ENCODE measurements at places on chromosomes 4 and X.

GRCh38 chrX:87518504-87518903, 902 bp downstream of the KLHL4 start:
- DNase-seq = no peak

- no peak for DNase-seq
Measured at GRCh38 chrX:3052860-3053259, 11.6 kb downstream of the ARSF start.

DNA sequence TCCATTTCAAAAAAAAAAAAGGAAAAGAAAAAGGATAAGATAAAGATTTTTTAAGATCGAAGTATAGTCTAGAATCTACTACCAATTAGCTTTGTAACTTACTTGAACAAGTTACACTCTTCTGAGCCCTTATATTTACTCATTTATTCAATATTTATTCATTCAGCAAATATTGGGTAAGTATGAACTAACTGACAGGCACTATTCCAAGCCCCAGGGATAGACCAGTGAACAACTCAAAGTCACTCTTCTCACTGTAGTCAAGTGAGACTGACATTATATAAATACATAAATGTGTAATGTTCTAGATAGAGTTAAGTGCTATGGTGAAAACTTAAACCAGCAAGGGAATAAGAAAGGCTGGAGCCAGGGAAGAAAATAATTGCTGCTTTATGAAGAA, 131.6 kb downstream of the ARHGAP24 start:
- no peak for DNase-seq

DNA sequence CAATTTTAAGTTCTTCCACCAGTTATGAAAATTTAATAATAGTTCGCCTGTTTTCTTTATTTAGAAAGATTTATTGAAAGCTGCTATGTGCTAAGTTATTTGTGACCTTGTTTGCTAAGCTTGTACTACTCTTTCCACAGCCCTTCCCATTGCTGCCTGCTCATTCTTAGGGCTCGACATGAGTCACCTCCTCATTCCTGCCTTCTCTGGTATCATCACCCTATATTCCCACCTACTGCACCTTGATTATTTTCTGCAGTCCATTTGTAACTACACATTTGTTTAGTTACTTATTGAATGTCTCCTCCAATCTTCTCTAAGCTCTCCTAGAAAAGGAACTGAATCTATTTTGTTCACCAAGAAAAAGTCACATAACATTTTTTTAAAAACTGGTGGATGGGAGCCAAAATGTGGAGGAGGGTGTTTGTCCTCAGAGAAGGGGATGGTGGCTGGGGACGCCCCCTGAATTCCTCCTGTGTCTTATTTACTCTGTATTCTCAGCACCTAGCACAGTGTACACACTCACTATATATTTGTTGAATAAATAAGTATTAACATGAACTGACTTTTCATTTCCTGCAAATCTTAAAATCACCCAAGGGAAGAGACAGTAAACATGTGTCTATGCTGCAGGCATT, 3.7 kb upstream of the RAB9A start:
- no peak for DNase-seq

- no peak for DNase-seq
Measured at GRCh38 chr4:70932984-70933383, 30.8 kb downstream of the MOB1B start.

DNA sequence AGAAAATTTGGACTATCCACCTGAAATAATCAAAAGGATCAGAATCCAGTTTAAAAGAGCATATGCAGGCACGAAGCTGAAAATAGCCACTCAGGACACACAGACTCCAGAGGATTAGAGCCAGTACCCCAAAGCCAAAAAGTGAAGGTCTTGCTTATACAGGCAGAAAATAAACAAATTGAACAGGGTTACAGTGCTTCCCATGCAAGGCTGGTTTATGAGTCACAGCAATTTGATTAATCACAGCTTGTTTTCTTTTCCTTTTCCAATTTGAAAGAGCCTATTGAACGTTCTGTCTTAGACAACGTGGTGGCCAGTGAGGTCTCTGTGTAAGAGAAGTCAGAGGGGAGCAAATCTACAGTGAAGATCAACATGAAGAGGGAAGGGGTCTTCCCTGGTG, 10.2 kb downstream of the HGFAC start:
- DNase-seq = no peak

- no peak for DNase-seq
Measured at GRCh38 chr4:152771741-152772533, 7.6 kb downstream of the TIGD4 start.

GRCh38 chr4:99305638-99306400, 15.0 kb upstream of the ADH1A start:
- DNase-seq = no peak

DNA sequence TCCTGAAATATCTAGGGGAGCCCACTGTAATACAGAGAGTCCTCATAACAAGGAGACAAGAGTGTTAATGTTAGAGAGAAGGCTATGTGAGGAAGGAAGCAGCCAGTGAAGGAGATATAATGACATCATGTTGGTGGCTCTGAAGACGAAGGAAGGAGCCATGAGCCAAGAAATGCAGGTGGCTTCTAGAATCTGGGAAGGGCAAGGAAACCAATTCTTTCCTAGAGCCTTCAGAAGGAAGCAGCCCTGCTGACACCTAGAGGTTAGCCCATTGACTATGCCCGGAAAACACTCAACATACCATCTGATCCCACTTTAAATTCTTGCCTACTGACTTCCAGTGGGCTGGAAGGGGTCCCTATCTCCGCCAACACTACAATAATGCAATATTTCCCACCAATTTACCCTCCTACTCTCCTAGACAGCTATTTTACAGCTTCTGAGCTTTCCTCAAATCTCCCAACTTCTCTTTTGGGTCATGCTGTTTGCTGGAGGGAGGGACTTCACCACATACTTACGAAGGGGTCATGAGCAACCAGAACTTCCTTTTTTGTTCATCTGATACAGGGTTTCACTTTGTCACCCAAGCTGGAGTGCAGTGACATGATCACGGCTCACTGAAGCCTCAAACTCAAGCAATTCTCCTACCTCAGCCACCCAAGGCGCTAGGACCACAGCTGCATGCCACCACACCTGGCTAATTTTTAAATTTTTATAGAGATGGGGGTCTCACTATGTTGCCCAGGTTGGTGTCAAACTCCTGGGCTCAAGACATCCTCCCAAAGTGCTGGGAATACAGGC, 25.2 kb upstream of the G3BP2 start:
- DNase-seq = peak; percentile 57

GRCh38 chrX:44253575-44253942, 89.9 kb downstream of the EFHC2 start:
- DNase-seq = no peak

DNA sequence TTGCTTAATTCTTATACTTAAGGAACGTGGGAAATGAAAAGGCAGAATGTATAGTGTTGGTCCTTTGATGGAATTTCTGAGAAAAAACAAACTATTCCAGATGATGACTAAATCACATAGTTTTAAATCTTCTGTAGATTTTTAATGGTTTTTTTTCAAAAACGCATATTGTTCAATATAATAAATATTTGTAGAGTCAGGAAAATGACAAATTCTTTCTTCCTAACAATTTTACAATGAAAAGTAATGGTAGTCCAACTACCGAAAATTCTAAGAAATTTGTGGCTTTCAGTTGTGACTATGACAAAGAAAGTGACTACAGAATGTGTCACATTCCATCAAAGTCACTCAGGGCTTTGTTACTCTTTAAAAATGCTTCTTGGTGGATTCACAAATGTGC, 164.8 kb upstream of the PITX2 start:
- no peak for DNase-seq

DNA sequence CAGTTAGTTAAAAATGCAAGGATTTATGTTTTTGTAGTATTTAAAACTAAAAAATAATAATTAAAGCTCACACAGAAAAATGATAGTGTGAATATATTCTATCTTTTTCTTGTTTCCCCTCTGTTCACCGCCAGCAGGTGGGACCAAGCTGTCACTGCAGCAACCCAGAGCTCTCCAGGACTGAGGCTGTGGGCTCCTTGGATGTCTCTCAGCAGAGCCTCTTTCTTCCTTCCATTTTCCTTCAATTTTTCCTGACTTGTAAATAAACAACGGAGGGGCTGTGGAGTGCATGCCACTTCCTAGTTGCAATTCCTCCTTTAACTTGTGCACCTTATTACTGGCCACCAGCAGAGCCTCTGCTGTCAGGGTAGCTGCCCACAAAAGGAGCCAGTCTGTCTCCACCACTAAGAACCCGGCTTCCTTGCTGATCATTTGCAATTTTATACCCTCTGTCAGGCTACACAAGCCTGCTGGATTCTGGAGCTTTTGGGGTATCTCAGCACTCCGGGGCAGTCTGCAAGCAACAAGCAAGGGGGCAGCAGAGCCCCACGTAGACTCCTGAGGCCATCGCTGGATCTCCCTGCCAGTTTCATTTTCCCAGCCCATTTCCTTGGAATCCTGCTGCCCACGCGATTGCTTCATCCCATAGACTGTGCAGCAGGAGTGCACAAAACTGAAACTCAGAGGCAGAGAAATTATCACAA, 1467.4 kb downstream of the C4orf33 start:
- DNase-seq = no peak

- no peak for DNase-seq
Measured at GRCh38 chrX:9560219-9560618, 95.4 kb downstream of the TBL1X start.

GRCh38 chr4:153816542-153816941, 27.7 kb upstream of the SFRP2 start:
- no peak for DNase-seq

DNA sequence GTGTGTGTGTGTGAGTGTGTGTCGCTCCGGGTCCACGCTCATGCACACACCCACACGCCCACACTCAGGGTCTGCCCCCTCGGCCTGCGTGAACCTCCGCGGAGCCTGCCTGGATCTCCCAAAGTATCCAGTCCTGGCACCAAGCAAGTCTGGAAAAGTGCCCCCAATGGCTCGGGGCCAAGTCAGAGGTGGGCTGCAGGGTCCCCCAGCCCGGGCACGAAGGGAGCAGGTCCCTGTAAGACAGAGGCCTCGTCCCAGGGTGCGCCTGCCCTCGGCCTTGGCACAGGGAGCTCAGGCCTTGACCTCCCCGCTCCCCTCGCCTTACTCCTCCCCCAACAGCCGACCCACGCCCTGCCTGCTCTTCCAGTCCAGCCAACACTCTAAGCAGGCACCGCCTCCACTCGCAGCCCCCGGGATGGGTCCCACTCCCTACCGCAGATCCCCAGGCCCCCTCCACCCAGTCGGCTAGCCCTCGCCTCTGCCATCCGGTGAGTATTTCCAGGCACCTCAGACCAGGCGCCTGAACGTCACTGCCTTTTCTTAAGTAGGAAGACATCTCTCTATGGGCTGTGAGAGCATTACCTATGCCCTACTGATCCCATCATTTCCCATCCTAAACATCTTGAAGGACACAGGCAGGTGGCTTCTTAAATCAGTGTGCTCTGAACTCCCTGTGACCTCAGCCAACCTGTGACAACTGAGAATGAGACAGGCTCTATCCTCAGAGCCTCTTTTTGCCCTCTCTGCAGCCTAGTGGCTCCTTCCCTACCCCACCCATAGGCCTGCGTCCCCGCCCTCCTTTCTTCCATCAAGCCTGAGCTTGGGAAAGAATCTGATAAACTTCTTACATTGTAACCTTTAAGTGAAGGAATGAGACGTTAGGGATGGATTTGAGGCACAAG, 704 bp downstream of the FAM114A1 start:
- DNase-seq = no peak

DNA sequence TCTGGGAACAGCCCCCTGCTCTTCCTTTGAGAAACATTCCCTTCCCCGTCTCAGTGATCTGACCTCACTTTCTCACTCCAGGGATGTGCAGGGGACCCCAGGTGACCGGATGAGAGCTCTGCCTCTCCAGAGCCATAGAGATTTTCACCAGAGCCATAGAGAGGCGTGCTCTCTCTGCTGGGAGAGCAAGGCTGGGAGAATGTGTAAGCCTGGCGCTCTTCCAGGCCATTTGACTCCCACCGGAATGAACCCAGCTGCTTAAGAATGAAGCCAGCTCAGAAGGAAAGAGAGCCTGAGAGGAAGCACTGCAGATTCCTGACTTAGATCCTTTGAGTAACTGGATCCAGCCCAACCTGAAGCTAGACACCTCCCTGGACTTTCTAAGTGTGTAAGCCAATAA, 106.4 kb downstream of the DHX15 start:
- no peak for DNase-seq

- no peak for DNase-seq
Measured at GRCh38 chrX:96563646-96564045, 121.0 kb upstream of the DIAPH2 start.

- no peak for DNase-seq
Measured at GRCh38 chr4:106588891-106589290, 220.3 kb upstream of the GIMD1 start.

DNA sequence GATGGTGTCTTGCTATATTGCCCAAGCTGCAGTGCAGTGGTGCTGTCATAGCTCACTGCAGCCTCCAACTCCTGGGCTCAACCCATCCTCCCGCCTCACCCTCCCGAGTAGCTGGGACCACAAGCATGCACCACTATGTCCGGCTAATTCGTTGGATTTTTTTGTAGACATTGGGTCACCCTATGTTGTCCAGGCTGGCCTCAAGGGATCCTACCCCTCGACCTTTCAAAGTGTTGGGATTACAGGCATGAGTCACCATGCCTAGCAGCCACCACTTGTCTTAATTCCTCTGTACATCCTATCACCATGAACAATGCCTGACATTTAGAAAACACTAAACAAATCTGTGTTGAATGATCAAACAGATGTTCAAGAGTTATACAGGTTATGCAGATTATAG, 76.7 kb downstream of the NLGN4X start:
- DNase-seq = no peak

GRCh38 chr4:40055863-40056715, 561 bp upstream of the N4BP2 start:
- no peak for DNase-seq

DNA sequence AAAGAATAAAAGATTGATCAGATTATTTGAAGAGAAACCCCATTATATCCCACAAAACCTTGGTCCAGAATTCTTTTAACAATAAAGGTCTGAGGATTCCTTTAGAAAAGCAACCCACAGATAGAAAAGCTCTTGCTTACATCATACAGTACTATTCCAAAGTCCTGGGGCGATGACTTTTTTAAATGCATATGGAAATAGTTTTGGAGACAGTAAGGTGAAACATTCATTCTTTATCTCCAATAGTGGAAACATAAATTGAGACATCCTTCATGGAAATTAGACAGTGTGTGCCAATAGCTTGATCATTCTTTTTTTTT, 85.7 kb upstream of the UCP1 start:
- no peak for DNase-seq

DNA sequence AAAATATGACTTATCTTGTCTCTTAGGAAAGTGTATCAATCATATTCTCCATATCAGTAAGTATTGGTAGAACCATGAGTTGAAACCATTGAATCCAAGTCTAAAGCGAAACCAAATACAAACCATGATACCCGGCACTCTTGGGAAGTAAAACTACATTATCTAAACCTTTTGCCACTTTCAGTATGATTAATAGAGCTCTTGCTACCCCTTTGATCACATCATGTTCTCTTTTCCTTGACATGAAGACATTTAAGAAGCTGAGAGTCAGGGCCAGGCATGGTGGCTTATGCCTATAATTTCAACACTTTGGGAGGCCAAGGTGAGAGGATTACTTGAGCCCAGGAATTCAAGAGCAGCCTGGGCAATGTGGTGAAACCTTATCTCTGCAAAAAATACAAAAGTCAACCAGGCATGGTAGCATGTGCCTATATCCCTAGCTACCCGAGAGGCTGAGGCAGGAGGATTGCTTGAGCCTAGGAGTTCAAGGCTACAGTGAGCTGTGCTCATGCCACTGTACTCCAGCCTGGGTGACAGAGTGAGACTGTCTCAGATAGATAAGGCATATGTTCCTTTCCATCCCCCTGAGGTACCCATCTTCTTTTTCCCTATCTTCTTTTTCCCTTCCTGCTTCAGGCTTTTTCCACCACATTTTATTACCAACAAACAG, 45.4 kb downstream of the CEP135 start:
- DNase-seq = no peak
